Mesothelial cell of epicardium (in vitro differentiated cells): ENCODE measurements at places on chromosomes 7 and 10.
A peak's percentile ranks its signal among the peaks of the same experiment; 100 is the strongest.

- no peak for DNase-seq
Observed at GRCh38 chr7:36367561-36368077, 22.0 kb upstream of the ANLN start.

DNA sequence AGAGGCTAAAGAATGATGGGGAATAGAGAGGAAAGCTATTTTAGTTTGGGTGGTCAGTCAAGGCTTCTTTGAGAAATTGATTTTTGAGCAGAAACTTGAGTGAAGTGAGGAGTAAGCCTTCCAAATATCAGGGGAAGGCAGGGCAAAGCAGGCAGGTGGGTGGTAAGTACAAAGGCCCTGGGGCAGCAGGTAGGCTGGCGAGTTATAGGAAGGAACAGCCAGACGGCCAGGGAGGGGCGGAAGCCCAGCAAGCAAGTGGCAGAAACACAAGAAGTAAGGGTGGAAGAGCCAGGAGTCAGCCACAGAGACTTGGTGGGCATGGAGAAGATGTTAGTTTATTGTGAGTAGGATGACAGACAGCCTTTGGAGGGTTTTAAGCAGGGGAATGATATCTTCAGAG, 34.9 kb downstream of the VWA2 start:
- no peak for DNase-seq

GRCh38 chr7:37826825-37827224, 21.6 kb upstream of the NME8 start:
- no peak for DNase-seq

DNA sequence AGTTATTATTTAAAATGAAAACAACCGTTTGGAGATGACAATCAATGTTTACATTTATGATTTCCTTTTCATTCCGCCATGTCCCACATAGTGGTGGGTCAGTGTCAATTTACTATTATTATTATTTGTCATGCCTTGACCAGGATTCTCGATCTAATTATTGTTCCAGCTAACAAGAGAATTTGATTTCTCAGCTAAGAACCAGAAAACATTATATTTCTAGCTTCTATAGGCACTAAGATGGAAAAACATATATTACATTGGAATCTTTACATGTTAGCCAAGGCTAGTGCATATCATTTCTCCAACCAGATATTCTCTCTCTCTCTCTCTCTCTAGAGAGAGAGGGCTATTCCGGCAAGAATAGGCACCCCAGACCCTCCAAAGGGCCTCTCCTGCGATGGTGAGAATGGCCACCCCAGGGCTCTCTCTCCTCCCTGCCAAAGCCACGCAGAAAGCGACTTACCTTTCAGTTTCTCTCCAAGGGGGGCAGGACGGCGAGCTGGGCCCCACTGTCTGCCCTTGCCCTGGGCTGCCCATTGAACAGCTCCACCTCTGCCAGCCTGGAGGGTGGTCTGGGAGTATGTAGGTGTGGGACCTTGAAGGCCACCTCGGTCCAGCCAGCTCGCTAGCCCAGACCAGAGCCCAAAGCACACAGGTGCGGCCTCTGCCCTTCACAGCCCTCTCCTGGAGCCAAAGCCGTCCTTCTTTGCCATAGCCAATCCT, 2.4 kb downstream of the HOXA3 start:
- peak; percentile 46 for DNase-seq

GRCh38 chr7:87580636-87581035, 20.0 kb downstream of the ABCB1 start:
- no peak for DNase-seq

- no peak for DNase-seq
Observed at GRCh38 chr7:108062250-108063014, 59.5 kb upstream of the LAMB1 start.

DNA sequence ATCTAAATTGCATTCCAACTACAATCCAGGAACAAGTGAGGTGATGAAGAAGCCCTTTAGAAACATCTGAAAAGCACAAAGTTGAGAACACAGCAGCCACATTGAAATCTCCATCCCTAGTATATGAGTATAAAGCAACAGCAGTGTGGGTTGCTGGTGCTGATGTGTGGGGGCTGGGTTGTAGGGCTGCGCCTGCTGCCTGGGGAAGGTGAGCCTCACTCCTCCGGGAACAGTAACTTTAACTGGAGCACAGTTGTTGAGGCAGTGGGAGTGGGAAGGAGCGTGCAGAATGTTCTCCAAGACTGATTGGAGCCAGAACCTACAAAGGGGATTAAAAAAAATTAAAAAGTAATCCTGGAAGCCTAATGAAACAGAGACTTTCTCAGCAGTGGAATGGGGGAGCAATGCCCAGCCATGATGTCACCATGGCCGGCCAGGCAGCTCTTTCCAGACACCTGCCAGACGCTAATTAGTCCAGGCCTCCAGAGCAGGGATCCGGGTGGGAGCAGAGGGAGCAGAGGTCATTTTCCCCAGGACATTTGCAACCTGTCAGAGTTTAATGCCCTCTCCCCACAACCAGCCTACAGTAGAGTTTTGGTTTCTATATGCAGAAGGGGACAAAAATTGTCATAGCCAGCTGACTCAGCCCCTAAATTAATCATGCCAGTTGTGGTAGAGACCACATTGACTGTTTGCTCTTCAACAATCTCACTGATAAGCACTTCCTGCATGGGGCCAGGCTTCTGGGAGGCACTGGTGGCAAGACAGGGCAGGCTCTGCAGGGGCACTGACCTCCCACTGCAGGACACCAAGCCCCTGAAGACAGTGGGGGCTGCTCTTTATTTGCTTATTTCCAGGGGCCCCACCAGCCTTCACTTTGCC, 133.0 kb upstream of the ZNF32 start:
- DNase-seq, result no peak

- DNase-seq, result no peak
Observed at GRCh38 chr10:91759581-91759986, 38.6 kb upstream of the TNKS2 start.

GRCh38 chr7:103985565-103986126, 3.8 kb downstream of the RELN start:
- DNase-seq, result no peak

- DNase-seq, result no peak
Observed at GRCh38 chr10:92845921-92846320, 2.4 kb upstream of the EXOC6 start.
